Inflammatory macrophage treated with lipopolysaccharide for 1 hour (primary cell): ENCODE measurements at places on chromosomes 4 and X.

DNA sequence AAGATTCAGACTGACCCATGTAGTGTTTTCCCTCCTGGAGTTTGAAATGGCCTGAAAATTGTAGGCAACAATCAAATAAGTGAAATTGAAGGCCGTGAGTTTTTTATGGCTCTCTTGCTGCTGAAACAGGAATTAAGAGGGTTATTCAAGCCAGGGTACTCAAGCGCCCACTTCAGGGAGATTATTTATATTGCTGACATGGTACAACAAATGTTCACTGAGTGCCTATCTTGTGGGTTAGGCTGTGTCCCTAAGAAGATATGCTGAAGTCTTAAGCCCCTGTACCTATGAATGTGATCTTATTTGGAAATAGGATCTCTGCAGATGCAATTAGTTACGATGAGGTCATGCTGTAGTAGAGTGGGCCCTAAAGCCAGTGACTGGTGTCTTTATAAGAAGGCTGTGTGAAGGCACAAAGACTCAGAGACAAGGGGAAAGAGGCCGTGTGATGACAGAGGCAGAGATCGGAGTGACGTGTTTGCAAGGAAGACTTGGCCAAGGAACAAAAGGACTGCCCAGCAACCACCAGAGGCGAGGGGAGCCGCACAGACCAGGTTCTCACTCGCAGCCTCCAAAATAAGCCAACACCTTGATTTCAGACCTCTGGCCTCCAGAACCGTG, 72.9 kb downstream of the MED28 start:
- DNase-seq, result no peak

DNA sequence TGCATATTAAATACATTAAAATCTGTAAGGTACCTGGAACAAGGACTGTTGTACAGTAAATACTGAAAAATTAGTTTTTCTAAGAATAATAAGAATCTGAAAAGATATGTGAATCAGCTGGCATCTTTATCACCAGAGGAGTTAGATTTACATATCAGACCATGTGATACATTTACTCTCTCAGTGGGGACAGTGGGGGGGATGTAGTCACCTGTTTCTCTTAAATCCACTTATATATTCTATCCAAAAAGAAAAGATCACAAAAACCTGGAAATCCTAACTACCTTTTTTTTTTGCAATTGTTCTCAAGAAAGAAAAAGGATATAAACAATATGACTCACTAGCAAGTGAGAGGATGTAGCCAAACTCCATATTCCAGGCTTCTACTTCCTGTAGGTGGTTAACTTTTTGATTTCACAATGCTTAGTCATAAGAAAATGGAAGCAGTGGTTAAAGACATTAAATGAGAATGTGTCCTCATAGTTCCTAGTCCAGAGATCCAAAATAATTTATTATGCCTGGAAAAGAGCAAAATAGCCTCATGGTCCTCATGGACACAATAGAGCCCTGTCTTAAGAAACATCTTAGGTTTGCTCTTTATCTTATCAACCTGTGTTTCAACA, 22.5 kb upstream of the MYOZ2 start:
- peak; percentile 89 for DNase-seq

- DNase-seq, result no peak
Observed at GRCh38 chr4:73067971-73068394, 1.5 kb downstream of the COX18 start.

GRCh38 chr4:26267087-26267486, 53.7 kb upstream of the RBPJ start:
- no peak for DNase-seq

DNA sequence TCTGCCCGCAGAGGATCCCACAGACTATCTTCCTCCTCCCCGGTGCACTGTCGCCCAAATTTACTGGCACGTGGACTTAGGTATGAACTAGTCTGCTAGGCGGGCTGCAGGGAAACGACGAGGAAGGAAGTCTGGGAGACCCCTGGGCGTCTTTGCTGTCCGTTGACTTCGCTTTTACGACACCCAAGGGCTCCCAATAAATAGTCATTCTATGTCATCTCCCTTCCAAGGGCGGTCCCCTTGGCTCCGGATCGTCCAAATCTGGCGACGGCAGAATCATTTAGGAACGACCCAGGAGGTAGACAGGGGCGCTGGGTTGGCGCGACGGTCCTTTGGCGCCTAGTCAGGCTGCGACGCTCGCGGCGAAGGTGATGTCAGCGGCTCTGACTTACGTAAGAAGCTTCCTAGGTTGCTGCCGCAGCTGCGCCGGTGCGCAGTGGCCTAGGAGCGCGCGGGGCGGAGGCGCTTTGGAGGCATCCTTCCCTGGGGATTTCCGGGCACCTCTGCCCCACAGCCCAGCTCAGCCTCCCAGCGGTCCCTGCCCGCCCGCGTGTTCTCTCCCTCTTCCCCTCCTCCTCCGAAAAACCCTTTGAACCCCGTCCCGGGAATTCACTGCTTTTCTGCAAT, 2.2 kb downstream of the NHS start:
- DNase-seq, result peak; percentile 7

DNA sequence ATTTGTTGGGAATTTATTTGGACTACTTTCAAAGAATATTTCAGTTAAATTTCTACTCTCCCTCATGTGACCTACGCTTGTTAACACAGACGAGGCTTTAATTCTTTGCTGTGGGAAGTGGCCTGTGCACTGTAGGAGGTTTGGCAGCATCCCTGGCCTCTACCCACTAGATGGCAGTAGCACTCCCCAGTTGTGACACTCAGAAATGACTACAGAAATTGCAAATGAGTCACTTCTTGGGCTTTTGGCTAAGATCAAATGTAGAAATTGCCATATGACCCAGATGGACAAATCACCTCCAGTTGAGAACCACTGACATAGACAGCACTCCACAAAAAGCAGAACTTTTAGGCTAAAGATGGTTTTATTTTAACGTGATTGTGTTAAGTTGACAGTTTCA, 22.1 kb downstream of the PIR start:
- DNase-seq, result peak; percentile 82

DNA sequence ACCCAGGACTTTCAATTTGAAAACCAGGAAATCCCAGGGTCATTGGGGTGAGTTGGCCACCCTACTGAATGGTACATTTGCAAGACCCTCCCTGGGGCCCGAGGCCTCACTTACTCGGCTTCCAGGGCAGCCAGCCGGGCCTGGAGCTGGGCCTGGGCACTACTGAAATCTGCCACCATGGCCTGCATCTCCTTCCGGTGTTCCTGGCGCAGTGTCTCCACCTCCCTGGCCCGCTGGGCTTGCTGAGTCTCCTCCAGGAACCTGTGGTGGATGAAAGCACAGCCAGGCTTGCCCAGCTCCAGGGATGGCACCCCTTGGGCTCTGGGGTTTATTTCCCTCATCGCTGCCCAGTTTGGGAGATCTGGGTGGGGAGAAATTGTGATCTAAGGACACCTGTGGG, 24.7 kb downstream of the MED28 start:
- DNase-seq, result no peak

GRCh38 chr4:88189418-88189738, 30.9 kb upstream of the ABCG2 start:
- DNase-seq, result no peak

GRCh38 chrX:149504226-149504914, 736 bp downstream of the IDS start:
- no peak for DNase-seq

DNA sequence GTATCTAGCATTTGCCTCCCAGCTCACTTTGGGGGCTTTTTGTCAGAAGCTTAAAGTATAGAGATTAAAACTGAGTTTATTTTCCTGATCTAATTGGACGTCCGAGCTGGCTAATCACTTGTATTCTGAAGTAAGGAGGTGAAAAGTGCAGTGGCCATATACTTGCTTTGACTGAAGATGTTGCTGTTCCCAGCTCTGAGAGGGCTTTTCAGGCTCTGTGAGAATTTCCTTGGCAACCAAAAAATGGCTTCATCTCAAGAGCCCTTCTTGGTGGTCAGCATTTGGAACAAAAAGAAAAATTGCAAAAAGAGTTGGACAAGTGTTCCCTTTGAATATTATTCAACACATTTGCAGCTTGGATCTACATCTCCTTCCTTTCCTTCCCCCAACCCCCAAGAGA, 67.0 kb downstream of the SLC4A4 start:
- DNase-seq, result no peak

DNA sequence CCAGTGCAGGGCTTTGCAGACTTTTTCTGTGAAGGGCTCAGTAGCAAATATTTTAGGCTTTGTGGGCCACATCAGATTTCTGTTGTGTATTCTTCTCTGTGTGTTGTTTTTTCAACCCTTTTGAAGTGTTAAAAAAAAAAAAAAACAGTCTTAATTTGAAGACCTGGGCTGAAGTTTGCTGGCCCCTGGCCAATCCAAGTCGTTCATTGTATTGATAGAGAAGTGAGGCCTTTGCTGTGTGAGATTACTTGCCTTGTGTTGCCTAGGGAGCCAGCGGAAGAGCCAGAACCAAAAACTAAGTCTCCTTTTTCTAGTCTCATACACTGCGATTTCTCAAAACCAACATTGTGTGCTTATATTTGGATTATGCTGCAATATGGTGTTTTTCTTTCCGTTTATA, 46.9 kb downstream of the MTM1 start:
- no peak for DNase-seq

GRCh38 chr4:183758758-183759447, 99.8 kb downstream of the TRAPPC11 start:
- DNase-seq, result no peak

- peak; percentile 81 for DNase-seq
Observed at GRCh38 chr4:3529363-3529762, 2.9 kb downstream of the LRPAP1 start.
